ENCODE measurements at places on chromosomes 6 and 20.

DNA sequence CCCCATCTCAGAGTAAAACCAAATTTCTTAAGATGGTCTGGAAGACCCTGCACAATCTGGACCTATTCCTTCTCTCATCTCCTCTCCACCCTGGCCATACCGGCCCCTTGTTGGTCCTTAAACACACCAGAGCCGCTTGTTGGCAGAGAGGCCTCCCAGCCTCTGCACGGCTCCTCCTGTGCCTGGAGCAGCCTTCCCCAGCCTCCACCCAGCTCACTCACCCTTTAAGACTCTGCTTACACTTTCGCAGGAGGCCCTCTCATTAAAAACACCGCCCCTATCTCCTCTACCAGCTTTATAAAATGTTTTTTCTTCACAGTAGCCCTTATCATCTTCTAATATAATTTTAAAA lies 49.8 kb downstream of the BANF2 start:
- no peak for DNase-seq

DNA sequence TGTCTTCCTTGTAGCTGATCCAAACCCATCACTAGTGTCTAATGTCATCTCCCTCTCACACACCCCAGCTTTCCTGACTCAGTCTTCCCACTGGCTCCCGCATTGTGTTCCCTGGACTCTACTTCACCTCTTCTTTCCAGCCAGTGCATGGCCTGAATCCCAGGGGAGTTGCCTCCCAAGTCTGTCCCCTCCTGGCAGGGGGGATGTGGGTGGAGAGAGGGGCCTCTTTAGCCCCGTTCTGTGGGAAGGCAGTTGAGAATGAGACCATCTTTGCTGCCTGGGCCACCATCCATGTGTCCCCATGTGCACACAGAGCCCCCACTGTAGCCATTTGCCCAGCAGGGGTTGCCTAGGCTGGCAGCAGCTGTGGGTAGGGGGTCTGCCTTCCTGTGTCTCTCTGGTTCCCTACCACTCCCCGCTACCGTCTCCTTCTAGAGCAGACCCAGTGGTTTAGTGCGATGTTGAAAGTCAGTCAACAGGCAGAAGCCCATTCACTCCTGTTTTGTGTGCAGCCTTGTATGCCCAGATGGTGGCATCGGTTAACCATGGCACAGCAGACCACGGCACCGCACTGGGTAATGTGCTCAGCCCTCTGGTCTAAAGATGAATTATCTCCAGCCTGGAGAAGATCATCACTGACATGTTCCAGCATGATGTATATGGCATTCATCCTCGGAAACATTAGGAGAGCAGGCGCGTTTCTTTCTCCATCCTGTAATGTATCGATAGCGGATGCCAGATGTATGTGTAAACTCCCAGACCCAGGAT lies 178.8 kb upstream of the SNX9 start:
- no peak for DNase-seq

GRCh38 chr6:25303254-25303653 lies 24.1 kb downstream of the CARMIL1 start:
- no peak for DNase-seq

DNA sequence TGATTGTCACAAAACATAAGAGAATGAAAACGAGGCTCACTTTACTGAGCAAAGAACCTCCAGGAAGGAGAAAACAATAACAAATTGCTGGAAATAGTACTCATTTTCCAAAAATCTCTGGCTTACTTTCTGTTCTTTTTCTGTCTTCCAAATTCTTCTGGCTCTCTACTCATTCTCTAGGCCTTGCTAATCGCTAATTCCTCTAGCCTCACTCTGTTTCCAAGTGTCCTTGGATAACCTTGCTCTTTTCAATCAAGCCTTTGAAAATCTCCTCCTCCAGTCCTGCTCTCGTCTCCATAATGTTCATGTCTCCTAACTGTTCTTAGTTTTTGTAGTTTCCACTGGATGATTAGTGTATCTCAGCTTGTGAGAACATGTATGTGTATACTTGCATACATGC lies 96.2 kb upstream of the MAP7 start:
- DNase-seq: no peak

DNA sequence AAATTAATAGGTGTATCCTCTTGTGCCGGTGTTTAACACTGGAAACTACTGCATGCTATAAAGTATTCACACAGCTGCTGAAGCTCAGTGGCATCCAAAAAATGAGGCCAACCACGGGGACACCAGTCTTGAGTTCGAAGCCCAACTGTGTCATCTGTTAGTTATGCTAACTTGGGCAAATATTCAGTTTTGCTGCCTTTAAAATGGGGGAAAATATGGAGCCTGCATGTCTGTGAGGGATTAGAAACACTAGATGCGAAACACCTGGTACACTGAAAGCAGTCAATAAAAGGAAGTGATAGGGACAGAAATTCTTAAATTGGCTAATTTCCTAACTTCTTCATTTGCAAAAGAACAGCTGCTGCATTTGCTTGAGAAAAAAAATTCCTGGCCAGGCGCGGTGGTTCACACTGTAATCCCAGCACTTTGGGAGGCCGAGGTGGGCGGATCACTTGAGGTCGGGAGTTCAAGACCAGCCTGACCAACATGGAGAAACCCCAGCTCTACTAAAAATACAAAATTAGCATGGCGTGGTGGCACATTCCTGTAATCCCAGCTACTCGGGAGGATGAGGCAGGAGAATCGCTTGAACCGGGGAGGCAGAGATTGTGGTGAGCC lies 36.6 kb upstream of the MLIP start:
- DNase-seq: no peak

DNA sequence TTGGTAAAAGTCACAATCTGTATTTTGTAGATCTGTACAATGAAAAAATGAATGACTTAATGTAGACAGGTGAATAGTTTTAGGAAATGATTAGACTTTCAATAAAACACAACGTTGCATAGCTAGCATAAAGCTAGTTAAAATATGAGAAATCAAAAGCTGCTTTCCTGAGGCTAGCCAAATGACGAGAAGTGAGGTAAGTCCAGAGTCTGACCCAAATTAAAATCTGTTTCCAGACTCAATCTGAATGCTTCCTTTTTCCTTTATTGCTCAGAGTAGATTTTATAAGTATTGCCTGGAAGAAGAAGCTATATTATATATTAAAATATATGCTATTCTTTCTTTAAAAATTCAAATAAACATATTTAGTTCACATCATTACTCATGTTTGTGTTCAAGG lies 615.4 kb downstream of the CD109 start:
- DNase-seq: no peak

- no peak for DNase-seq
Measured at GRCh38 chr6:21263531-21264287, 329.8 kb upstream of the SOX4 start.

DNA sequence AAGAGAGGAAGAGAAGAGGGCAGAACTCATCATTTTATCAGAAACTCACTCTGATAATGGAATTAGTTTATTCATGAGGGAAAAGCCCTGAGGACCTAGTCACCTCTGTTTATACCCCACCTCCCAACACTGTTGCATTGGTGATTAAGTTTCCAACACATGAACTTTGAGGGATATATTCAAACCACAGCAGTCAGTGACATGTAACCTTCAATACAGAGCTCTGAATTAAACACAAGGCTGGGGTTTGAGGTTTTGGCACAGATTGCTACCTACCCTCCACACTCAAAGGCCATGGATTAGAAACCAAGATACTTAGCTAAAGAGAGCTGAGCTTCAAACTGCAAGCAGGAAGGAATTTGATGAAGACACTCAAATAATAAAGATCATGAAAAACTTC lies 48.5 kb upstream of the MOCS1 start:
- no peak for DNase-seq

DNA sequence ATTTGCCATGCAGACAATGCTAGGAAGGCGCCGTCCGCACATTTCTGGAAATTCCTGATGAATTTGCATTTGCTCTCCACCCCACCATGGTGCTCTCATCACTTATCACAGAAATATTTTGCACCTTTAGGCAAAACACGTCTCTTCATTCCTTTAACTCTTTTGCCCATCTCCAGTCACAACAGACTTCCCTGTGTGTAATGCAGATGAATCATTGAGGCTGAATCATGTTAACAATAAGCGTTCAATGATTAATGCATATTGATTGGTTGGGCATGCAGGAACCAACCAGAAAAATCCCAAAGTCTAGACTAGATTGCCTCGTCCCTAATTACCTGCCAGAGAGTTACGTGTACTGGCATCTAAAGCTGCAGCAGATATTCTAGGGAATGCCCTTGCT lies 80.0 kb upstream of the ATXN1 start:
- DNase-seq: no peak

GRCh38 chr6:120357447-120357846 lies 976.8 kb downstream of the TBC1D32 start:
- no peak for DNase-seq

GRCh38 chr6:3281631-3282475 lies 23.1 kb downstream of the PSMG4 start:
- no peak for DNase-seq

GRCh38 chr20:13554076-13554475 lies 84.7 kb downstream of the TASP1 start:
- no peak for DNase-seq

DNA sequence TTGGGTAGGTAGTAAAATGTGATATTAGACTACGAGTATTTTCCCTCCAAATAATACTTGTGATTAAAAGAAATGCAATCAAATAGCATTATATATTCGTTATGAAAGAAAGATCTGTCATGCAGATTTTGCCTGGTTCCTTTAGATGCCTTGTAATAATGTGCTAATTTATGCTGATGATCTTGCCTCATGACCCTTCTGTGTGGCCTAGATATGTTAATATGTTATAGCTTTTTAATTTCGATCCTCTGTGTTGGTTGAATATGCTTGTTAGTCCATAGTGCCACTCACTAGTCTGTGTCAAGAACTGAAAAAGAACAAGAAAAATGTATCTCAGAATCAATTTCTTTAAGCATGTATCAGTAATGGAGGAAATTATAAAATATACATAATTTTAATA lies 31.9 kb downstream of the CDKAL1 start:
- DNase-seq: no peak

DNA sequence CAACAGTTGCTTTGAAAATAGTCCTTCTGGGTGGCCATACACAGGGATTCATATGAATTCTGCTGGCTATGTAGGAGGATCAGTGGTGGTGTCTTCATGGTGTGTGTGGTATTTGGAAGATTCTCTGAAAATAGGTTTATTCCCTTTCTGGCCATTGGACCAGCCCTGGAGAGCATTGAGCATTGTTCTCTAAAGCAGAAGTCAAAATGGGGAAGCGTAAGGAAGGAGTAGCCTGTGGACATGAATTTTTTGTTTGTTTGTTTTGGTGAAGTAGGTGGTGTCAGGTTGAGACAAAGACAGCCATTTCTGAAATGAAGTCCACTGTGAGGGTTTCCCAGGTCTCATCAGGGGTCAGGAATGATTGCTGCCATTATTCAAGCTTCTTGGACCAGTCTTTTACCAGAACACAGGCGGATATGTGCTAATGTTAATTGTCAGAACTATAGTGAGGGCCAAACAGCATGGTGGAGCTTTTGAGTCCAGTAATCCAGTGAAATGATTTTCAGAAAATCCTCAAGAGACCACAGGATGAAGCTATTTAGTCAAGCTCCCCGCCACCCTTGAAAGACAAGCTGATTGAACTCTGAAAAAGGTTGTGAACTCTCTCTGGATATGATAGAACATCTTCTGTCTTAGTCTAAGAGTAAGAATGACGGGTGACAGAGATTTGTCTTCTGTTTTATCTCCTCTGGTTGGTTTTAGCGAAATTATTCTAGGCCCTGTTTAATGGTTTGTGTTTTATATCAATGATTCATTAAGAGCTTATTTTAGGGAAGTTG lies 60.0 kb downstream of the DNAH8 start:
- peak; percentile 17 for DNase-seq

DNA sequence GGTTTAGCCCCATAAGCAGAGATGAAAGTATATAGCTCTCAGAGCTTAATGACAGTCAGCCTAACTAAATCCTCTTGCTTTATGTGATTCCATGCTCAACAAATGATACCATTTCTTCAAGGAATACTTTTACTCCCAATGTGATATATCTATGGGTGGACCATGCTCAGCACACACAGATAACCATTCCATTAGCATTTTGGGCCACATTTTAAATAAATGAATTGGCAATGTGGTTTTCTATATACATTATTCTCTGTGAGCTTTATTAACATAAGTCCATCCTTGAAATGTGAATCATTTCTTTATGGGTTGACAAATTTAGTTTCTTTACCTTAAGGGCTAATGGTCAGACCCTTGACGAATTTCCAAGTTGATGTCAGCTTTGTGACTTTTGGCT lies 329.3 kb upstream of the CITED2 start:
- DNase-seq: no peak

GRCh38 chr6:16723826-16724225 lies 37.4 kb downstream of the ATXN1 start:
- DNase-seq: no peak

DNA sequence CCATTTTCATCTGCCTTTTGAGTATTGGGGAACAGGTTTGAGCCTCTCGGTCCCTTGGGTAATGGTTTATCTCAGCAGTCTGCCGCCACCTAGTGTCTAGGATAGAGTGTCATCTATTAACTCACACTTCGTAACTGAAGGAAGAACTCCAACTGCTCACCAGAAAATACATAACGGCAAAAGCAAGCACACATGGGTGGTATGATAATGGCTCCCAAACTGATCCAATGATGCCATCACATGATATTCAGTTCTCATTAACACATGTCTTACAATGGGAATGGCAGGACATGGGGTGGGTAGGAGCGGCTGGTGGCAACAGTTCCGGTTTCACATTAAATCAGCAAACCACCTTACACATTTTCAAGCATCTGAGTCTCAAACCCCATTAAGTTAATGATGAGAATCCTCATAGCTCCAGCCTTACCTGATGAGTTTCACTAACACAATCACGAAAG lies 110.7 kb upstream of the PHACTR1 start:
- peak; percentile 82 for DNase-seq

DNA sequence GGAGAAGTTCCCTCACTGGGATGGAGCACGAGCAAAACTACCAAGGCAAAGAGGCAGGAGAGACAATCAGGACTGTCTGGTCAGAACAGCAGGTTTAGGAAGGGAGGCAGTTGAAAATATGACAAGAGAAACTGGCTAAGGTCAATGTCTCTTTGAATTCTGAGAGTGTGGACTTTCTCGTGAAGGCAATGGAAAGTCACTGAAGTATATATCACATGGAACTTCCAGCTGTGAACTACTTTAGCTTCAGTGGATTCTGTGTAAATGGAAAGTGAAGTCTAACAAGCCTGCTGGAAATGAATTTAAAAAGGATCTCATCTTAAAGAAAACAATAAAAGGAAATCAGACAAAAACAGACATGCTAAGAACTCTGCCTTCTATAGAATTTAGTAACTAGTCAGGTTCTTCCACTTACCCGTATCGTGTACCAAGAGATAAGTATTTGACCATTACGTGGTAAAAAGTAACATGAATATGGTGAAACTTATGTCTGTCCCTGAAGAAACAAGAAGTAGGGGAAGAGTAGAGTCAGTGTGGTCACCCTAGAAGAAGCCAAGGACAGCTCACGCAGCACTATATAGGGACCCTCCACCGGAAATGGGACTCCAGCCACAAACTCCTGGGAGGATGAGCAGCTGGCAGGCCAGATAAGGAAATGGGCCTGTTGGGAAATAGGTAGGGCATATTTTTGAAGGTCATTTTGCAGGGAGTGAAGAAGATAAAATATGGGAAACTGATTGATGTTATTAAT lies 123.4 kb downstream of the MAP7 start:
- peak; percentile 64 for DNase-seq

- DNase-seq: no peak
Measured at GRCh38 chr20:50499938-50500337, 10.2 kb upstream of the PTPN1 start.

- no peak for DNase-seq
Measured at GRCh38 chr6:12276930-12277315, 13.2 kb upstream of the EDN1 start.
